ENCODE measurements at places on chromosomes 16 and 17. TPM values are rescaled to one million over a fixed set of nuclear protein-coding genes. Genes with fewer than 3 reads are reported as not detected.

GINS2 gene
- 6.1 TPM for polyA plus RNA-seq

MILR1 gene
- polyA plus RNA-seq = not detected

CDIP1 gene
- polyA plus RNA-seq = 16.4 TPM

DNAH3 gene
- polyA plus RNA-seq = not detected

TOP2A gene
- 5.3 TPM for polyA plus RNA-seq

TMEM98 gene
- 65.1 TPM for polyA plus RNA-seq

IRF8 gene
- not detected for polyA plus RNA-seq

CLDN7 gene
- polyA plus RNA-seq = not detected

TEKT1 gene
- polyA plus RNA-seq = not detected

CTF1 gene
- polyA plus RNA-seq = not detected

GSDMA gene
- not detected for polyA plus RNA-seq

ETV4 gene
- polyA plus RNA-seq = 0.12 TPM

TBX21 gene
- not detected for polyA plus RNA-seq

CEMP1 gene
- polyA plus RNA-seq = 0.46 TPM

PRSS53 gene
- 9.3 TPM for polyA plus RNA-seq

ZNF200 gene
- 23.0 TPM for polyA plus RNA-seq

PIRT gene
- 0.06 TPM for polyA plus RNA-seq

UMOD gene
- polyA plus RNA-seq = not detected

TP53TG3C gene
- polyA plus RNA-seq = not detected

PRDM7 gene
- not detected for polyA plus RNA-seq

LCAT gene
- not detected for polyA plus RNA-seq

CTRB1 gene
- not detected for polyA plus RNA-seq

NEK8 gene
- 1.5 TPM for polyA plus RNA-seq

FAM222B gene
- 6.4 TPM for polyA plus RNA-seq

DLX3 gene
- polyA plus RNA-seq = not detected

TNFRSF17 gene
- polyA plus RNA-seq = not detected

HAGH gene
- polyA plus RNA-seq = 163 TPM

ALOX12 gene
- not detected for polyA plus RNA-seq

SCPEP1 gene
- 2.6 TPM for polyA plus RNA-seq
